Activated T-cell treated with anti-CD3 and anti-CD28 coated beads for 24 hours (primary cell): ENCODE measurements at places on chromosomes 4 and X.

DNA sequence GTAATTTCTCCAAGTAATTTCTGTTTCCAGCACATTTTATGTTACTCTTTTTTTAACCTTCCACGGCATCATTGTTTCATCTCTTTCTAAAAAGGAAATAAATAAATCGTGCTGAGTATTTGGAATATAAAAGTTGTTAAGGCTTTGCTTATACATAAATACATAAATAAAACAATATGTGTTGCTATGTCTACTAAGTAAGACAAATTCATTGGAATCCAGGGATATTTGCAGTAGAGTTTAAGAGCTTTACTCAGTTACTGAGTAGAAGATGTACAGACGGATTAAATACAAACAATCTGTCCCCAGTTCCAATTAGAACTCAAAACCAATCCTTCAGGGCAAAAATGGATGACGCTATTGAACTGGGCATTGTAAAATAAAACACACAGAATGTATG, 1.4 kb downstream of the ARHGAP24 start:
- no peak for DNase-seq

- DNase-seq = no peak
Observed at GRCh38 chr4:173246719-173247118, 78.1 kb downstream of the GALNT7 start.

DNA sequence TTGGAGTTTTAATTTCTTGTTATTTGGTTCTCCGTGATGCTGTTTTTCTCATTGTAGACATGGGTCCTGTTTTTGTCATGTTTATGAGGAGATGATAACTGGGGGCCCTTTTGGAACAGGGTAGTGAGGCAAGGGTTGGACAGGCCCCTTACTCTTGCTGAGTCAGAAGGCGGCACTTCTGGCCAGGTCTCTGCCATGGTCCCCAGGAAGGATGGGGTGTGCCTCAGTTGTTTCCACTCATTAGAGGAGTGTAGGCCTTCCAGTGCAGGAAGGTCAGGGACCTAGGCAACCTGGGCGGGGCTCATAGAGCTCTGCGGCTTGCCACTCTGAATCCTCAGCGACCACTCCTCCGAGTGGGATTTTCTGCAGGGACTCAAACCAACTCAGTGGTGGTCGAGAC, 68.2 kb downstream of the NELFA start:
- DNase-seq = no peak

DNA sequence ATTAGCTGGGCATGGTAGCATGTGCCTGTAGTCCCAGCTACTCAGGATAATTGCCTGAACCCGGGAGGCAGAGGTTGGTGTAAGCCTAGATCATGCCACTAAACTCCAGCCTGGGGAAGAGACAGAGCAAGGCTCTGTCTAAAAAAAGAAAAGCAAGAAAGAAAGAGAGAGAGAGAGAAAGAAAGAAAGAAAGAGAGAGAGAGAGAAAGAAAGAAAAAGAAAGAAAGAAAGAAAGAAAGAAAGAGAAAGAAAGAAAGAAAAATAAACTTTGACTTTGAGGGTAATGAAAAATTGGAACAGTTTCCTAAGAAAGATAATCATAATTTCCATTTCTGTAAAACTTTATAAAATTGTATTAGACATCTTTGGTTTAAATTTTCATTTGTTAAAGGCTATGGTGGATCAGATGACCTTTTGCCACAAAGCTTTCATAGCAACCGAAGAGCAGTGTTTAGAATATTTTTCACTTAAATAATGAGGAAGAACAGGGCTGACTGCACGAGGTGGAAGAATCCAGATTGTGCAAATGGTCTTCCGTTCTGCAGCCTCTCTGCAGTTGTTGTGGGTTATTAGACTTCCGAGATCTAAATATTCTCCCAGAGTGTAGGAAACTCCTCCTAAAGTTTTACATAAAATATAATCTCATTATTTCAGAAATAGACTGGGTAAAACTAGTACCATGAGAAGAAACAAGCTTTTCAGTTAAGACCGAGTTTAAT, 55.9 kb downstream of the RBM47 start:
- DNase-seq = no peak

- no peak for DNase-seq
Observed at GRCh38 chr4:78766650-78767049, 9.5 kb upstream of the BMP2K start.

- DNase-seq = no peak
Observed at GRCh38 chr4:139655116-139655515, 10.5 kb upstream of the MGST2 start.

- DNase-seq = no peak
Observed at GRCh38 chr4:124203613-124204238, 508.8 kb downstream of the ANKRD50 start.

GRCh38 chrX:150527108-150527507, 41.3 kb upstream of the MTM1 start:
- no peak for DNase-seq

DNA sequence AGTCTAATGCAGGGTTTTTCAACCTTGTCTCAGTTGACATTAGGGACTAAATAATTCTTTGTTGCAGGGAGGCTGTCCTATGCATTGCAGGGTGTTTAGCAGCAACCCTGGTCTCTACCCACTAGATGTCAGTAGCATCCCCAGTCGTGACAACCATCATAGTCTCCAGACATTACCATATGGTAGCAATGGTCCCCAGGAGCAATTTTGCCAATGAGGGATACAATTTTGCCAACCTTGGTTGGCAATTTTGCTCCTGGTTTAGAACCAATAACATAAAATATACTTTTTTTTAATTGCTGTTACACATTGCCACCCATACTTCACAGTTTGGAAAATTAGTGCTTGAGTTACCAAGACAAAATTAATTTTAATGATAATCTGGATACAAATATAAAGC, 6.0 kb downstream of the EREG start:
- DNase-seq = peak; percentile 5

- DNase-seq = no peak
Observed at GRCh38 chr4:98996056-98996764, 689 bp downstream of the METAP1 start.

GRCh38 chrX:38206036-38206435, 14.6 kb downstream of the SRPX start:
- DNase-seq = no peak
